Activated T-cell treated with anti-CD3 and anti-CD28 coated beads, Interleukin-2, amount 50 U/mL, for 1 hour (primary cell): ENCODE measurements at places on chromosomes 6 and 20.

GRCh38 chr6:125227244-125227643, 73.7 kb downstream of the TPD52L1 start:
- no peak for DNase-seq

- no peak for DNase-seq
Observed at GRCh38 chr6:110495949-110496348, 19.5 kb upstream of the SLC22A16 start.

GRCh38 chr6:82775361-82775760, 290.3 kb downstream of the UBE3D start:
- no peak for DNase-seq

GRCh38 chr20:45105317-45105716, 4.4 kb upstream of the KCNS1 start:
- no peak for DNase-seq

GRCh38 chr6:169839493-169839892, 88.1 kb downstream of the ERMARD start:
- DNase-seq, result no peak

GRCh38 chr20:34268851-34269636, 27.8 kb downstream of the ASIP start:
- DNase-seq, result peak; percentile 42

DNA sequence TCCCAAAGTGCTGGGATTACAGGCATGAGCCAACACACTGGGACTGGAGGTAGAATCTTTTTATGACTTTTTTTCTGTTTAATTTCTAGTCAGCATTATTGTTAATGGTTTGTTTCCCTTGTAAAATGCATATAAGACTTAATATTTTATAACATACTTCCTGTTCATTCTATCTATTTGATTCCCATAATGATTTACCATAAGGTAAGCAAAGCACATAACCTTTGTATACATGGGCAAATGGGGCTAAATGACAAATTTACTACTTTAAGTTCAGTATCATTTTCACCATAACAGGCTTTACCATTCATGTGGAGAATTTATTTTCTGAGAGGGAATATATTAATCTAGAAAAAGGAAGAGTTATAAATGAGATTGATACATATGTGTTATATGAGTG, 24.3 kb downstream of the VTA1 start:
- DNase-seq, result no peak

GRCh38 chr20:63351811-63352591, 9.1 kb downstream of the CHRNA4 start:
- no peak for DNase-seq

- no peak for DNase-seq
Observed at GRCh38 chr20:18914796-18915195, 101.2 kb downstream of the SCP2D1 start.

GRCh38 chr6:169991031-169991390, 239.6 kb downstream of the ERMARD start:
- DNase-seq, result no peak

GRCh38 chr20:45011108-45011526, 44.8 kb downstream of the STK4 start:
- DNase-seq, result no peak

- no peak for DNase-seq
Observed at GRCh38 chr6:156507656-156508055, 269.5 kb upstream of the ARID1B start.

DNA sequence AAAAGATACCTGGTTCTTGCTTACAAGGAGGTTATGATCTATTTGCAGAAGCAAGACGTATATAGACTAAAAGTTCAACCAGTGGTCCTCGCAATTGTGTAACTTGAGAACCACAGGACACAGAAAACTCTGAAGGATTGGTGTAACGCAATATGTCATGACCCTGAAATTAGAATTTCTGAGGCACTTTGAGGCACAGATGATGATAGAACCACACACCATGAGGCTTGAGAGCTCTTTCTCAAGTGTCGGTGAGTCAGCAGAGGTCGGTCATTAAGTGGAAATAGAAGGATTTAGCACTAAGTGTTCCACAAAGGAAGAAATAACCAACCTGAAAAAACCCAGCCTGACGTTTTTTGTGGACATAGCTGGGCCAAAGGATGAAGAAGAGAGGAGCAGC, 15.3 kb upstream of the CCN2 start:
- no peak for DNase-seq

- DNase-seq, result no peak
Observed at GRCh38 chr6:169668203-169668847, 33.5 kb downstream of the WDR27 start.

DNA sequence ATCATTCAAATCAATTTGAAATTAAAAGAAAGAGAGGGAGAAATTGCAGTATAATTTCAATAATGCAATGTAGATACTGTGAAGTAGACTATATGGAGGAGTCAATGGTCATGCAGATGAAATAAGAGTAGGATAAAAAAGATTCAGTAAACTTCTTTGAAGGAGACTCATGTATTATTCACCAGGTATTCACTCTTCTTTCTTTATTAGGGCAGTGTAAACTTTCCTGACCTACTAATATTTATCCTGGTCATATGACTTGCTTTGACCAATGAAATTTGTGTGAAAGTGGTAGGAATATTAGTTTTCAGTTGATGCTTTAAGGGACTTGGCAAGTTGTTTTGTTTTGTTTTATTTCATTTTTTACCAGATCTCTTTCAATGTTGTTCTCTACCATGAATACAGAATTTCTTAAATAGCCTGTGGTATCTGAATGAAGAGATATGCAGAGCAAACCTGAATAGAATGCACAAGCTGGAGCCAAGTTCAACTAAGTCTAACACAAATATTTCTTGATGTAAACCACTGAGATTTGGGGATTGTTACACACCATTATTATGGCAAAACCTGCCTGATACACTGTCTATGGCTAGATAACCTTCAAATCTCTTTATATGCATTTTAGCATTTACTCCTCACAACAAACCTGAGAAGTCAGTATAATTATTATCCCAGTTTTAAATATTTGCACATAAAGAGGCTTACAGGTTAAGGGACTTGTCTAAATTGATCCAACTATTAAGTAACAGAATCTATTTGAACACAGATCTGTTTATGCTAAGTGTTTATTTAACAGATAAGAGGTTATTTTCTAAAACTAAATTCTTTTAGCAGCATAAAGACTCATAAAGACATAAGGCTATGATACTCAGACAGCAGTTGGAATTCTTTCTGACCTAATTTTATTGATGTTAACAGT, 311.2 kb downstream of the PKHD1 start:
- DNase-seq, result no peak

DNA sequence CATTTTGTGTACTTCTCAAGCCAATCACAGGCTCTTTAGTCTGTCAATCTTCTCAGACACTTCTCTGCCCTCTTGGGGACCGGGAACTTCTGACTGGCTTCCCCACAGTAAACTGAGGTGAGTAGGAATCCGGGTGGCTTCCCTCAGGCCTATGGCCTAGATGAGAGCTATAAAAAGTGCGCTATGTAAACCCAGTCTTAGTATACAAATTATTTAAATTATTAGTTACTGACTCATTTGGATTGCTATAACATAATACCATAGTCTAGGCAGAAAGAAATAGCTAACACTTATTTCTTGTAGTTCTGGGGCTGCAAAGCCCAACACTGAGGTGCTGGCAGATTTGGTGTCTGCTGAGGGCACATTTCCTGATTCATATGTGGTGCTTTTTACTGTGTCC, 109.2 kb upstream of the MCHR2 start:
- no peak for DNase-seq
